ENCODE measurements at places on chromosomes 13 and 19.

GRCh38 chr13:43390619-43391018, 367.2 kb downstream of the DNAJC15 start:
- DNase-seq, result no peak

- DNase-seq, result no peak
Measured at GRCh38 chr13:108033800-108034707, 181.3 kb downstream of the LIG4 start.

DNA sequence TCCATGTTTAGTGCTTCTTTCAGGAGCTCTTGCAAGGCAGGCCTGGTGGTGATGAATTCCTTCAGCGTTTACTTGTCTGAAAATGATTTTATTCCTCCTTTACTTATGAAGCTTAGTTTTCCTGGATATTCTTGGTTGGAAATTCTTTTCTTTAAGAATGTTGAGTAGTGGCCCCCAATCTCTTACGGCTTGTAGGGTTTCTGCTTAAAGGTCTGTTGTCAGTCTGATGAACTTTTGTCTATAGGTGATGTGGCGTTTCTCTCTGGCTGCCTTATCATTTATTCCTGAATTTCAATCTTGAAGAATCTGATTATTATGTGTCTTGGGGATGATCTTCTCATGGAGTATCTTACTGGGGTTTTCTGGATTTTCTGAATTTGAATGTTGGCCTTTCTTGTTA, 26.0 kb downstream of the ZNF430 start:
- DNase-seq, result no peak

DNA sequence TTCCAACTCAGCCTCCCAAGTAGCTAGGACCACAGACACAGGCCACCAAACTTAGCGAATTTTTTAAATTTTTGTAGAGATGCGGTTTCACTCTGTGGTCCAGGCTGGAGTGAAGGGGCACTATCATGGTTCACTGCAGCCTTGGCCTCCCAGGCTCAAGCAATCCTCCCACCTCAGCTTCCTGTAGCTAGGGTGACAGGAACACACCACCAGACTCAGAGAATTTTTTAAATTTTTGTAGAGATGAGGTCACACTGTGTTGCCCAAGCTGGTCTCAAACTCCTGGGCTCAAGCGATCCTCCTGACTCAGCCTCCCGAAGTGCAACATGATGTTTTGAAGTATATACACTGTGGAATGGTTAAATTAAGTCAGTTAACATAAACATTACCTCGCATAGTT, 263.6 kb downstream of the OXGR1 start:
- DNase-seq, result no peak

GRCh38 chr19:40274585-40275544, 10.3 kb downstream of the AKT2 start:
- no peak for DNase-seq

DNA sequence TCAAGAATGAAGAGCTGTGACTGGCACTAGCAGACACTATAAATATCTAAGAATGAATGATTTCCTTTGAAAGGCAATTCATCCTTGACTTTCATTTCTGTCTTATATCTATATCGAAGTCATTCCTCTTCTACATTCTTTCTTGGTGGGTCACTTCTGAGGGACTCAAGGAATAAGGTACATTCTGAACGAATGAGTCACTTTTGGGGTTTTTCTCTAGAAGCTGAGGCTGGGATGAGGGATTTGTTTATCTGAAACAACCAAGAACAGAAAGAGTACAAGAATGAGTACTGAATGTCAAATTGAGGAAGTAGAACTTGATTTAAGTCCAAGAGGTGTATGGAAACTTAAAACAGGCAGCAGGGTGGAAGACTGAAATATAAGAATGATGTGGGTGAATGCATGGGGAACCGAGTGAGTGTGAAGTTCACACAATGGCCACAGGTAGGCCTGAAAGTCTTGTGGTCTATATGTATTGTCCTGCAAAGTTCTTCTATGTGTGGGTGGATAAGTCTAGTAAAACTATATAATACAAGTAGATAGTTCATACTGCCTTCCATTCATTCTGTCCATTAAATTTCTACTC, 343.9 kb downstream of the OXGR1 start:
- no peak for DNase-seq

GRCh38 chr13:72737033-72737432, 9.3 kb downstream of the BORA start:
- no peak for DNase-seq

DNA sequence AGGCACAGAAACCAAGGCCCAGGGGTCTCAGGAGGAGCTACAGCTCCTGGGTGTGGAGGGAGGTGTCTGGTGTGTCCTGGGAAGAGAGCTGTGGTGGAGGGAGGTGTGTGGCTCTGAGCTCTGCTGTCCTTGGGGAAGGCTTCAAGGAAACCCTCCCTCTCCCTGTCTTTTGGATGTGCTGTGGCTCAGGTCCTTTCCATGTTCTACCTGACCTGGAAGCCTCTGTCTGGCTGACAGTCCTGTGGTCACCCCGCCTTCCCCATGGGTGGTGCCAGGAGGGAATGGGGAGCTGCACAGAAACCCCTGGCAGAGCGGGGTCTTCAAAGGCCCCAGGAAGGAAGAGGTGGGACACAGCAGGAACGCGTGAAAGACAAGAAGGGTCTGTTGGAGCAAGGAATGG, 617 bp upstream of the CEACAM7 start:
- no peak for DNase-seq

- DNase-seq, result no peak
Measured at GRCh38 chr13:23868521-23868920, 20.7 kb downstream of the MIPEP start.

- no peak for DNase-seq
Measured at GRCh38 chr19:41225238-41226052, 6.4 kb downstream of the AXL start.

DNA sequence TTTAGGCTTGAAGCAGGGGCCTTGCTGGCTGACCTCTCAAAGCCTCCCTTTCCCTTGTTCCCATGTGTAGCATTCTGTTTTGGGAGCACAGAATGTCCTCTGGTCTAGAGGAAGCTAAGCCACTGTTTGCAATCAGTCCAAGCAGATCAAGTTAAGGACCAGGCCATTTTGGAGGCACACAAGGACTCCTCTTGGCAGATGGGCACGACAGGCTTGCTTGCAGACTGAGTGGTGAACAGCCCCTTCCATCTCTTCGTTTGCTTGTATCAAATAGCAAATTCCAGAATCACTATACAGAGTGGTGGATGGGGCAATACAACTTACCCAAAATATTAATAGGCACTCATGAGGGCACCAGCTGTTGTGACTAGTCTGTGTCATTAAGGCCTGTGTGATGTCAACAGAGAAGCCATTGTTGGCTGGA, 215.5 kb upstream of the SERP2 start:
- DNase-seq, result no peak

- DNase-seq, result no peak
Measured at GRCh38 chr13:21330126-21330861, 128.8 kb downstream of the ZDHHC20 start.

DNA sequence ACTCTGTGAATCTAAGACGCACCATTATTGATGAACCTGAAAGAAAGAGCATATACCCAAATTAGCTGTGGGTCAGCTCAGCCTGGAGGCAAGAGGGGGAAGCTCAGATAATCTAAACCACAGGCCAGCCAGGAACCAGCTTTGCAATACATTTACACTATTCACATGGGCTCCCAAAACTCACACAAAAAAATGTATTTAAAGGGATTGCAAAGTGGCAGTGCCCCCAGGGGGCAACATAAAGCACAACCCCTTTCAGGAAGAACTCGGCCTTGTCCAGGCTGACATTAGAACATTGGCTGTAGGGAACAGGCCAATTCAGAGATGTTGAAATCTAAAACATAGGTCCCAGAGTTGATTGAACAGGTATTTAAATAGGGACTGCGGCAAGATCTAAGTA, 3.2 kb upstream of the PROZ start:
- DNase-seq, result no peak

DNA sequence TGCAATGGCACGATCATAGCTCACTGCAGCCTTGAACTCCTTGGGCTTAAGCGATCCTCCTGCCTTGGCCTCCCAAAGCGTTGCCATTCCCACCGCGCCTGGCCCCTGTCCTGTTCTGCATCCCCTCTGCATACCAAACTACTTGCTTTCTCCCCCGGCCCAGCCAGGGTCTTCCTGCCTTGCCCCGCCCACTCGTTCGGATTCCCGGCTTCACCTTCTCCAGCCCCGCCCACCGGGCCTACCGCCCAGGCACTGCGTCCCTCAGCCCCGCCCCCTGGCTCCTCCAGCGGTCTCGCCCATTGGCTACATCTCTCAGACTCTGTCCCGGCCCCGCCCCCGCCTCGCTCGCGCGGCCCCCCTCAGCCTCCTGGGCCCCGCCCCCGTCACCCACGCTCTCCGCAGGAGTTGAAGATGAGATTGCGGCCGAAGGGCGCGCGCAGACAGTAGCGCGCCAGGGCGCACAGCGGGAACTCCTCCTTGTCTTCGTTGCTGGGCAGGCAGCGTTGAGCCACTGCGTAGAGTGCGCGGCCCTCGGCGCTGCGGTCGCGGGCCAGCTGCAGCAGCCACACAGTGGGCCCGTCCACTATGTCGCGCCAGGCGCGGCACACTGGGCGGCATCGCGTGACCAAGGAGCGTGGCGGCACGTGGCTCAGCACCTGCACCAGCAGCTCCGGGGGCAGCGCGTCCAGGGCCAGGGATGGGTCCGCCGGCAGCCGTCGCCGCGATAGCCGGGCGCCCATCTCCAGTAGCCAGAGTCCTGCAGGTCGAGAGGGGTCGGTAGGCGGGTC, 19.0 kb downstream of the MRPS12 start:
- peak; percentile 64 for DNase-seq

- no peak for DNase-seq
Measured at GRCh38 chr19:45514376-45515051, 7.2 kb downstream of the VASP start.

GRCh38 chr19:17610384-17610783, 54.9 kb downstream of the COLGALT1 start:
- no peak for DNase-seq

DNA sequence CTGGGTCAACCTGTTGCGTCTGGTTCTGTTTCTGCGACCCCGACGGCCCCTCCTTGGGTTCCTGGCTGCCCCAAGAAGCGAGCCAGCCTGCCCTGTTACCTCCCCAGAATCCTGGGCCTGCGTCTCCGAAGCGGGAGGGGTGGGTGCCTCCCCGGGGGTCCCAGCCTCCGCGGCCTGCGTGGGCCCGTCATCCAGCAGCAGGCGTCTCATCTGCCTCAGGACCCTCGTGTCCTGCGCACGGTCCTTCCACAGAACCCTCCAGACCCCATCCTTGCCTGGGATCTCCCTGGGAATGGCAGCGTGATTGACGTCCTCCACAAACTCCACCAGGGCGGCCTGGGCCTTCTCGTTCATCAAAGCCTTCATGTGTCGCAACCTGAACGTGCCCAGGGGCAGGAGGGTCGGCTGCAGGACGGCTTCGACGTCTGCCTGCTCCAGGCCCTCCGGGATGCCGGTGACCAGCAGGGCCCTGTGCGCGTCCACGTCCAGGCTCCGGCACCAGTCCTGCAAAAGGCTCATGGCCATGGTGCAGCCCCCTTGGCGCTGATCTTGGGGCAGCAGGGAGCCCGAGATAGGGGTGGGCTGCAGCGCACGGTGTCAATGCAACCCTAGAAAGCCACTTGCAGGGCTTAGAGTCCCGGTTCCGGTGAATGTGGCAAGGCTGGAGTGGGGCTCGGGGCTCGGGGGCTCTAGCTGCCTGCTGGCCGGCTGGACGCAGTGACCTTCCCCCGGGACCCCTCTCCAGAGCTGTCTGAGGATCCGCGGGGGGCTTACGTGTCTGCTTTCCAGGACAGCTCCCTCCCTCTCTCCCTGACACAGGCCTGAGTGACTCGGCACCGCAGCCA, 504 bp downstream of the PNMA8B start:
- DNase-seq, result no peak

- no peak for DNase-seq
Measured at GRCh38 chr19:6667114-6667627, 2.8 kb downstream of the TNFSF14 start.

DNA sequence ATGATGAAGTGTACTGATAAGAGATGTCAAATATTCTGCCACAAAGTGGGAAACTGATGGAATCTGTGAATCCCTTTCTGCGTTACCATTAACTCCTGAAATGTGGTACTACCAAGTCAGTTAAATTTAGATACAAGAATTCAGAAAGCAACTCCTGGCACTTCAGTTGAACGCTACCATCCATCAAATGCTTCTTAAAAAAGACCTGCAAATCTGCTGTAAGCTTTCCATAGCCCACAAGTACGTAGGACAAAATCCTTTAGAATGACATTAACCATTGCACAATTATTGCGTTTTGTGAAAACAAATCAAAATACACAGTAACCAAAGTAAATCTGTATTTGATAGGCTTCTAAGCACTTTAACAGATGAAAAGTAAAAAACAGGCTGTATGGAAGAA, 5.4 kb downstream of the SMAD9 start:
- no peak for DNase-seq

- DNase-seq, result no peak
Measured at GRCh38 chr13:113552079-113552478, 32.5 kb upstream of the TFDP1 start.

DNA sequence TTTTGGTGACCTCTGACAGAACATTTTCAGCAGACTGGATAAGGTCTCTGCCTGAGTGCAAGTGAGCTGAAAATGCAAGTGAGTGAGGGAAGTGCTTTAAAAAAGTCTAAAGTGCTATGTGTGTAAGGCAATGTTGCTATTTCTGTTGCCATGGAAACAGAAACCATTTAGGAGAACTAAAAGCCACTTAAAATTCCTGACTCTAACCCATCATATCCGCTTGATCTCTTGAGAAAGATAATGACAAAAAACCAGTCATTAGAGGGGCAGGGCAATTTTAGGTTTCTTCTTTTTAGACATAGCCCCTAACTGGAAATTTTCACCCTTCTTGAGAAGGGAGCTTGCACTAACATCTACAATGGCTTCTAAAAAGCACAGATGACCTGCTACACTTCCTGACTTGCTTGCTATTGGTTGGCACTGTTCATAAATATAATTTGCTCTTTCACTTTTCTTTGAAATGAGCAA, at the start of gene CYSLTR2:
Gene CYSLTR2 (plus strand): TSS at position 458 of the 468 bp plus-strand sequence. CDS start 52,889 bp downstream, outside the sequence.
- DNase-seq, result no peak

DNA sequence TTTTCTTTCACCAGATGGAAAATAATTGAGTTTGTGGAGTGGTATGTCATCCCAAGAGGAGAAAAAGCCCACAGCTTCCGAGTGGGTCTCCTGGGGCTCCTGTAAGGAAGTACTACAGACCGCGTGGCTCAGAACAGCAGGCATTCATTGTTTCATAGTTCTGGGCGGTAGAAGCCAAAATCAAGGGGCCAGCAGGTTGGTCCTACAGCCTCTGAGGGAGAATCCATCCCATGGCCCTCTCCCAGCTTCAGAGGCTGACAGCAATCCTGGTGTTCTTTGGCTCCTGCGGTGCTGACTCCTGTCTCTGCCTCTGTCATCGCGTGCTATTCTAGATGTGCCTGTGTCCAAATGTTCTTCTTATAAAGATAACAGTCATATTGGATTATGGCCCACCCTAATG, 362.6 kb downstream of the FGF14 start:
- no peak for DNase-seq

- DNase-seq, result peak; percentile 43
Measured at GRCh38 chr19:16470911-16471811, 609 bp downstream of the EPS15L1 start.

DNA sequence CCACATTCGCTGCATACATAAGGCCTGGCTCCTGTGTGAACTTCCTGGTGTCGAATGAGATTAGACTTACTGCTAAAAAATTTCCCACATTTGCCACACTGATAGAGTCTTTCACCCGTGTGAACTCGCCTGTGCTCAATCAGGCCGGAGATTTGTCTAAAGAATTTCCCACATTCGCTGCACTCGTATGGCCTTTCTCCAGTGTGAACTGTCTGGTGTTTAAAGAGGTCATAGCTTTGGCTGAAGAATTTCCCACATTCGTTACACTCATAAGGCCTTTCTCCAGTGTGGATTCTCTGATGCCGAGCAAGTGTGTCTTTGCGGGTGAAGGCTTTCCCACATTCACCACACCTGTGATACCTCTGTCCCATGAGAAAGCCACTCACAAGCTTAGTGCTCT, 6.5 kb downstream of the ZNF671 start:
- DNase-seq, result no peak

GRCh38 chr13:107743526-107743925, 471.8 kb downstream of the LIG4 start:
- no peak for DNase-seq

Measured in substantia nigra (tissue), 51 donors.